OCI-M1 (cell line): ENCODE measurements at places on chromosomes 6 and 20.

- peak; percentile 64 for DNase-seq
These were observed 71.3 kb upstream of the IYD start for GRCh38 chr6:150297327-150298029.

- no peak for DNase-seq
These were observed 101.3 kb downstream of the SASH1 start for GRCh38 chr6:148443798-148444560.

- DNase-seq = no peak
These were observed 2.2 kb upstream of the CCM2L start for GRCh38 chr20:32007787-32008616.

GRCh38 chr6:107304421-107305025 is 154.8 kb downstream of the PDSS2 start:
- DNase-seq = no peak

DNA sequence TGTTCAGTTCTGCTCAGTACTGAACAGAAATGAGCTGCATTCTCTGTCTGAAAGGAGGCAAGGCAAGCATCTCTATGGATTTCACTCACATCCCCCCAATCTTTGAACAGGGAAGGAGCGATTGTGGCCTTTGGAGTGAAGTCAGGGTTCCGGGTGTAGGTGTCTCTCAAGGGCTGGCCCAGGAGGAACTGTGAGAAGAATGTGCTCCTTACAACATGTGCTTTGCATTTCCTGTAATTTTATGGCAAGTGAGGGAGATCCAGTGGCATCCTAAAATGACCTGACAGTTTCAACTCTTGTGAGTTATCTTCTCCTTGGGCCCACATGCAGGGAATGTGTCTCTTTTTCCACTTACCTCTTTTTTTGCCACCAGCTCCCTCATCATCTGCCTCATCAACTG is 63.0 kb upstream of the RIN2 start:
- no peak for DNase-seq

GRCh38 chr6:79250107-79250514 is 15.6 kb upstream of the HMGN3 start:
- DNase-seq = peak; percentile 59

DNA sequence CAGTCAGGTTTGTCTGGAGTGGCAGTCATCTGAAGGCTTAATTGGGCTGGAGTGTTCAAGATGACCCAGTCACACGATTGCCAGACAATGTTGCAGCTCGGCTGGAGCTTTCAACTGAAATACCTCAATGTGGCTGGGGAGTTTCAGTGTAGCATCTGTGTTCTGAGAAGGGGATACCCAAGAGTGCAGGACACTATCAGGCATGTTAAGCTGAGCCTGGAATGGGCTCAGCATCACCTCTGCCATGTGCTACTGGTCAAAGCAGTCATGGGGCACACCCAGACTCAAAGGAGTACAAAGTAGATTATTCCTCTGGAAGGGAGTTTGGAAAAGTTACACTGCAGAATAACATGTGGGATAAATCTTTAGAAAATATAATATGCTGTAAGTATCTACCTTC is 363.9 kb downstream of the KIF16B start:
- no peak for DNase-seq

DNA sequence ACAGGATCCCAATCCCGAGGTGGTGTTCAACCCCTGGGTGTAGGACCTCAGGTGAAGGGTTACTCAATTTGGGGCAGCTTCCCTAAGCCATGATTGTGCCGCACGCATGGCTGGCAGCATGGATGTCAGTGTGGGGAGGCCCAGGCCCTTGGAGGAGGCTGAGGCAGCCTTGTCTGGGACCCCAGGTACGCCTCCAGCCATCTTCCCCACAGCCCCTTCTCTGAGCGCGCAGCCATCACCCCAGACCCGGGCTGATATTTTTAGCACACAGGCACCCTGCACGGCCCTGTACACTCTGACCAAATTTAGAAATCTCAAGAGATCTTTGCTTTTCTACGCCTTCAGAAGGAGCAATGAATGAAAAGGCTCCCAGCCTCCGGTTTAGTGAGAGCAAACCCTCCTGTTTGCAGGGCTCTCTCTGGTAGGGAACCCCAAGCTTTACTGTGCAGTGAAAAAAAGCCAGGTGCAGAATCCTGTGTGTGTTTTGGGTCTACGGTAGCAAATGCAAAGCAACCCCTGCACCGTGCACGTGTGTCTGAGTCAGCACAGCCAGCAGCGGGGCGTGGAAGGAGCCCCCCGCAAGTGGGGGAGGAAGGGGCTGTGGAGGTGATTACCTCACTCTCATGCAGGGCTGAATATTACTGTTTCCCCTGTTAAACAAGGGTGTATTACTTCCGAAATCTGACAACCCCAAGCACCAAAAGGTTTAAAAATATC is 44.3 kb downstream of the CTCFL start:
- no peak for DNase-seq

- no peak for DNase-seq
These were observed 47.9 kb upstream of the IL17A start for GRCh38 chr6:52138284-52138683.

GRCh38 chr6:93407186-93407585 is 12.2 kb downstream of the EPHA7 start:
- DNase-seq = peak; percentile 36

DNA sequence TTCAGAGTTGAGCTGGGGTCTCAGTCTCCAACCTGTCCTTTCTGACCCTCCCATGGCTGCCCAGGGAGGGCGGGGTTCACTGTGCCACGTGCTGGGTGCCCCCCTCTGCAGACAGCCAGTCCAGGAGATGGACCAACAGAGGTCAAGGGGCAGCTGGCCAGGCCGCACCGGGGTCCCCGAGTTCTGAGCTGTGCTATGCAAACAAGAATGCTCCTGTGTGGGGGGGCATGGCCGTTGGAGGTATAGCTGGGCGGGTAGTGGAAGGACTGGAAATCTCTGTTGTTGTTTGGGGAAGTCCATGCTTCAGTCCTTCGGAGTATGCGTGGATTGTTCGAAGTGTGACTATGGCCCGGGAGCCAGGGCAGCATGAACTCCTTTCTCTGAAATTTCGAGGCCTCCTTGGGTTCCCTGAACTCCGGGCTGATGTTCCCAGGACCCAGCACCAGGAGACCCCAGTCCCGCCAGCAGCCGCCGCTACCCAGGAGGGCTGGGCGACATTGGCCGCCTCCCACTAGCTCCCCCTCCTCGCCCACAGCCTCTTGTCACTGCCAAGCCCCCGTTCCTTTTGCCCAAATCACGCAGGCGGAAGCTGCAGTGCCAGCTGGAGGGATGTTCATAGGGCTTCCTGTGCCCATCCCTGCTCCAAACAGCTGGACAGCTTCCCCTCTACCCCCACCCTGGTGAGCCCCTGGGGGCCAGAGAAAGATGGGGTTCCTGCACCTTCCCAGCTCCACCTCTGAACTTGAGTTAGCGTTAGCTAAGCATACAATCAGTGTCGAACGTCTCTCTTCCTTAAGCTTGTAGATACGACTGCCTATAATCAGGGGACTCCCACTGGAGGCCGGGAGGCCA is 126.6 kb downstream of the TAF4 start:
- no peak for DNase-seq

- no peak for DNase-seq
These were observed 27.4 kb upstream of the FAM135A start for GRCh38 chr6:70385901-70386300.

DNA sequence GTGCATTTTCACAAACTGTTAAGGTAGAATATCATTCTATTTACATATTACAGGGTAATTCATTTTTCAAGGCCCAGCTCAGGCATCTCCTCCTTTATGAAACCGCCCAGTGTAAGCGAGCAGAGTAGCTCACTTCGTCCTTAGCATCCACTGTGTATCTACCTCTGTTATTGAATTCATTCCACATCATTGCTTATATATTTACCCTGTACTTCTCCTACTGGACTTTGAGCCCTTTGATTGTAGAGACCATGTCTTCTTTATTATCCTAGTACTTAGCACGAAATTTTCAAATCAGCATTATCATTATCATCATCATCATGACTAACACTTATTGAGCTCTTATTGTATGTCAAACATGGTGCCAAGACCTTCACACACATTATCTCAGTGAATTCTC is 76.7 kb downstream of the FRK start:
- DNase-seq = no peak

DNA sequence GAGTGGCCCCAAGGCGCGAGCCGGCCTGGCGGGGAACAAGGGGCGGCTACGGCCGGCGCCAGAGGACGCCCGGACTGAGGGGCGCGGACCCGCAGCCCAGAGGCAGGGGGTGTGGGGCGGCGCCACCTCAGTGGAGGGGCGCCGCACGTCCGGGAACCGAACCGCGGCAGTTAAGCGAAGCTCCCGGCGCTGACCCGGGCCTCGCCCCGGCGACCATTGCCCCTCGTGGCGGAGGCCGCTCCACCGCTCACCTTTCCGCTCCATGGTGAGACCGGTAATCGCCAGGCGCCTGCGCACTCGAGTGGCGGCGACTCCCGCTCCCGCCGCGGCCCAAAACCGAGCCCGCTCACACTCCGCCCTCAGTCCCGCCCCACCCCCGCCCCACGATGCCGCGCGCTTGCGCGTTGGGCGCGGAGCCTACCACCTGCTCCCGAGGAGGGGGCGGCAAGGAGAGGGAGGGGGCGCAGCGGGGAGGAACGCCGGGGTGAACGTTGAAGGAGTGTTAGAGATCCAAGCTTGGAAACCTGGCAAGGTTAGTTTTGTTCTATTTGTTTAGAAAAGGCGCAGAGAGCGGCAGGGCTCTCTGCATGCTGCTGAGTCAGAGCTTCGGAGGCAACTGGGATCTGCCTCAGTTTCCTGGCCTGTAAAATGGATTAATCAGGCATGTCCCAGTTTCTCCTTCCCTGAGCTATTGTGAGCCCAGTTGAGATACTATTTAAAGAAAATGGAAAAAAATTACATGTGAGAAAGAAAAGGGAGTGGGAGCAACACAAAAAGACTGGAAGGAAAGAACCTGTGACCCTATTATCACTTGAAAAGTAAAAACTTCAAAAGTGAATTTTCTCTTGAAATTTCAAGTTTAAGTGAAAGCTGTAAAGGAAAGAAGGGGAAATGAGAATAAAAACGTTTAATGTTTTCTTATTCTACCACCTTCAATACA is at the start of gene SRPK1:
SRPK1 (minus strand) TSS at position 306 of the 940 bp plus-strand sequence; CDS start at position 264, 42 bp downstream.
- peak; percentile 96 for DNase-seq

DNA sequence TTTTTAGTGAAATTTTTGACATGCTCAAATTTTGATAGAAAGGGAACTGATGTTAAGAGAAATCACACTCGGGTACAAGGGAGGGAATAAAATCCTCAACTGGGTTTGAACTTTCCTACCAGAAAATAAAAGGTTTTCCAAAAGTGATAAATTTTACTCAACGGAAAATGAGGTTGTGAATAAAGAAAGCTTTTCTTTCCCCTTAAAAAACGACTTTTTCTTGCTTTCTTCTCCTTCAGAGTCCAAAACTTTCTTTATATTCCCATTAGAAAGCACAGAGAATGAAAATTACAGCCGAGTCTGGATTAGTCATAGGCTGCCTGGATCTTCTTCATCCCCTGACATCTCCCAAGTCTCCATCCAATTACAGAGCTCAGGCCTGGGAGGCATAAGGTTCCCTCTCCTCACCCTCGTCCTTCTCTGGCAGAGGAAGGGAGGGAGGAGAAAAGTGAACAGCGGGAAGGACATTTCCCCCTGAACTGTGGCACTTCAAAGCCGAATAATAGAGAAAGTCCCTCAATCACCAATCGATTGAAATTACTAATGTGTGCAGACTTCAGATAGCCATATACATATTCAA is 28.1 kb upstream of the QKI start:
- DNase-seq = no peak

- DNase-seq = no peak
These were observed 109.9 kb downstream of the RIN2 start for GRCh38 chr20:19867940-19868371.

DNA sequence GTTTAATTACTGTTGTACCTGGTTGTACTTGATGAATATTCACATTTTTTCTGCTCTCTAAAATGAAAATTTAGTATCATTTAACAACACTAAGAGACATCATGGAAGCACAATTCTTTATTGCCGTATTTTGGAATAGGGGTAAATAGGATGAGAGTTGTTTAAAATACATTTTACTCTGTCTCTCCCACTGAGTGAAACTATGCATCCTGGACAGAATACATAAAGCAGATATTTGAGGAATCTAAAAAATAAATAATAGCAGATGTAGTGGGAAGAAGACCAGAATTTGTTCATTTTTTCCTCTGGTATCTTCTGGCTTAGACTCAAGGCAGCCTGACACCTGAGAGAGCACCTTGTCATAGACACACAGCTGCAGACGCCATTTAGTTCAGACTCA is 119.1 kb upstream of the AHI1 start:
- no peak for DNase-seq

GRCh38 chr6:21386744-21387143 is 206.8 kb upstream of the SOX4 start:
- no peak for DNase-seq

GRCh38 chr6:14567842-14568241 is 450.3 kb downstream of the CD83 start:
- no peak for DNase-seq

DNA sequence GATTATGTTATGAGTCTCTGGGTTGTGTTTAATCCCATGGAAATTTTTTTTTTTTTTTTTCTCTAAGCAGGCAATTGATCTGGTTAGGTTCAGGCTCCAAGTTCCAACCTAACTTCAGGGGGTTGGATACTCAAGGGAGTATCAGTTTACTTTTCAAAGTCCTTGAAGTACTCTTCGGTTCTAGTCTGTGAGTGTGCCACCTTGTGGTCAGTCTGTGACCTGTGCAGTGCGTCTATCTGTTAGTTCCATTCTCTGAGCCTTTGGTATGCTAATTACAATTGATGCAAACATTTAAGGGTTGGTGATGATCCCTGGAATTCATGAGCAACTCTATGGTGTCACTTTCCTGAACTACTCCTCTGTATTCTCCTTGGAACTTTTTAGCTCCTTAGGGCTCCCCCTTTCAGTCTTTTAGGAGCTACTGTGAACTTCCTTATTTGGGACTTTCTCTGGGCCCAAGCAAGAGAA is 342.0 kb downstream of the SOX4 start:
- DNase-seq = peak; percentile 55

- no peak for DNase-seq
These were observed 62.5 kb downstream of the METTL24 start for GRCh38 chr6:110295451-110296165.

- DNase-seq = no peak
These were observed 64.5 kb upstream of the SLC22A1 start for GRCh38 chr6:160057080-160057479.

DNA sequence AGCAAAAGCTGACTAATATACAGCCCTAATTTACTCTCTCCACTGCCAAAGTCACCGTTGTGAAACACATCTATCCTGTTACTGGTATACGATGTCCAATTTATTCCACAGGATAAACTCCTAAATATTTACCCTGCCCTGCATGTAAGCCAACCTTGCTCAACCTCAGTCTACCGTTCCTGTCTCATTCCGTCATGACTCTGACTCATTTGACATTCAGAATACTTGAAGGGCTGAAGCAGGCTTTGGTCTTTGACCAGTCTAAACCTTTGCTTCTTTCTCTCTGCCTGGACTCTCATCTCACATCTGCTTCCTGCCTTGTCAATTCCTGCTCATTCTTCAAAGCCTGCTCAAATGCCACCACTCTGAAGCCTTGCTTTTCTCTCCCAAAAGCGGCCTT is 157.5 kb downstream of the SCP2D1 start:
- no peak for DNase-seq

GRCh38 chr20:37220731-37221130 is 40.9 kb downstream of the GHRH start:
- DNase-seq = peak; percentile 5

- DNase-seq = no peak
These were observed 7.3 kb downstream of the ZKSCAN3 start for GRCh38 chr6:28357036-28357435.

GRCh38 chr20:13883425-13883824 is 98.6 kb downstream of the NDUFAF5 start:
- DNase-seq = no peak
